Memory B cell (primary cell): ENCODE measurements at places on chromosomes 16 and 17.

DNA sequence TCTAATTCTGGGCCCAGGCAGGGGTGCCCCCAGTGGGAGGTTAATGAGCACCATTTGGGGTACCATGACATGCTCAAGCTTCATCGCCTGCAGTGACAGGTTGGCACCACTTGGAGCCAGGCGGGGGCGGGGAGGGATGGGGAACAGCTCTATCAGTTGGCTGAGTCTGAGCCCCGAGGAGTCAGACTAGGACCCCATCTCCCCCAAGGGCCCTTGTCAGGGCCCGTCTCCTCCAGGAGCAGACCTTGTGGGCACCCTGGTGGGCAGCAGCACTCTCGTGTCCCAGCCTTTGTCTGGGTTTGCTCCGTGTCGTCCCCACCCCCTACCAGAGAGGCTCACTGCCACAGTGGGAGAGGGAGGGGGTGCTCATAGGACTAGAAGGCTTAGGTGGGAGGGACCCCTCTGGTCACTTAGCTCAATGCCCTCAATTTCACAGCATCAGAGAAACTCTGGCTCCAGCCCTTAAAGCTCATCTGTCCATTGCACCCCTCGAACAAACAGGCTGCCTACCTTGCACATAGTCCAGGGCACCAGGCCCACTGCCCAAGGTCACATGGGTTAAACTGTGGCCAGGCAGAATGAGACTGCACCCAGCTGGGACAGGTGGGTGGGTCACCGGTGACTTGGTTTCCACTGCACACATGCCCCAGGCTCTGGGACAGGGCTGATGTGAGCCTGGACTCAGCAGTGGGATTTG lies 4.1 kb downstream of the PPP1R9B start:
- peak overlapping the region; percentile 97 for H3K4me3 ChIP-seq
- peaks cover 40% of the 10 kb centered on the region for H3K36me3 ChIP-seq
- no peaks in the 10 kb centered on the region for H3K27me3 ChIP-seq

DNA sequence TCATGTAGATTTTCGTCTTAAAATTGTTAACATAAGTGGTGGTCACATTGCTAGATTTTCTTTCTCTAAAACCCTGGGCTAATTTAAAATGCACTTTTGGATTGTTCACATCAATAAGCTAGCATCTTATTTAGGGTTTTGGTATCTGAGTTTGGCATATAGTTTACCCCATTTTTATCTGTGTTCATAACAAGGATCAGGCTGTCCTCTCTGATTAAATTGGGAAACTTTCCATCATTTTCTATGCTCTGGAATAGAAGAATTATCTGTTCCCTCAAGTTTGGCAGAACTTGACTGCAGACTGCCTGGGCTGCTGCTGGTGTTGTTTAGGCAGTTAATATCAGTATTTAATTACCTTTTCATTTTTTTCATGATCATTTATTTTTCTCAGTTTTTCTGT lies 1.8 kb downstream of the SPECC1 start:
- peaks cover 12% of the 10 kb centered on the region for H3K27me3 ChIP-seq
- no peaks in the 10 kb centered on the region for H3K36me3 ChIP-seq
- H3K4me3 ChIP-seq = peak overlapping the region; percentile 30
- H3K4me1 ChIP-seq = peaks cover 6% of the 10 kb centered on the region
- DNase-seq = no peak
- no peak overlapping the region for H3K27ac ChIP-seq

DNA sequence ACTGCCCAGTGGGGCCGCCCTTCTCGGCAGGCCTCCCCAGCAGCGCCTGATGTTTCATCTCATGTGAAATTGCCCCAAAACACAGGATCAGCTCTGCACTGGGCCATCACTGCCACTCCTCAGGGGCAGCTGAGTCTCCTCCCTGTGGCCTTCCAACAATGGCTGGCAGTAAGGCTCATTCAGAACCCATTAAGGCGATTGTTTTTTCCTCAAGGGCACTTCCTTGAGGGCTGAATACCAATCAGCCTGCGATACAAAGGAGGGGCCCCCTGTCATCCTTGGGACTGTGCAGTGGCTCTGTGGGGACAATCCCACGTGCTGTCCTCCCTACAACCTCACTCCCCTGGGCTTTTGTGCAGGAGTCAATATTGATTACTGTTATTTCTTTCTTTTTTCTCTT lies 47.5 kb downstream of the XYLT1 start:
- peaks cover 3% of the 10 kb centered on the region for H3K36me3 ChIP-seq
- DNase-seq = no peak
- peaks cover 17% of the 10 kb centered on the region for H3K4me1 ChIP-seq
- H3K4me3 ChIP-seq = no peak overlapping the region
- no peaks in the 10 kb centered on the region for H3K27me3 ChIP-seq
- no peak overlapping the region for H3K27ac ChIP-seq

DNA sequence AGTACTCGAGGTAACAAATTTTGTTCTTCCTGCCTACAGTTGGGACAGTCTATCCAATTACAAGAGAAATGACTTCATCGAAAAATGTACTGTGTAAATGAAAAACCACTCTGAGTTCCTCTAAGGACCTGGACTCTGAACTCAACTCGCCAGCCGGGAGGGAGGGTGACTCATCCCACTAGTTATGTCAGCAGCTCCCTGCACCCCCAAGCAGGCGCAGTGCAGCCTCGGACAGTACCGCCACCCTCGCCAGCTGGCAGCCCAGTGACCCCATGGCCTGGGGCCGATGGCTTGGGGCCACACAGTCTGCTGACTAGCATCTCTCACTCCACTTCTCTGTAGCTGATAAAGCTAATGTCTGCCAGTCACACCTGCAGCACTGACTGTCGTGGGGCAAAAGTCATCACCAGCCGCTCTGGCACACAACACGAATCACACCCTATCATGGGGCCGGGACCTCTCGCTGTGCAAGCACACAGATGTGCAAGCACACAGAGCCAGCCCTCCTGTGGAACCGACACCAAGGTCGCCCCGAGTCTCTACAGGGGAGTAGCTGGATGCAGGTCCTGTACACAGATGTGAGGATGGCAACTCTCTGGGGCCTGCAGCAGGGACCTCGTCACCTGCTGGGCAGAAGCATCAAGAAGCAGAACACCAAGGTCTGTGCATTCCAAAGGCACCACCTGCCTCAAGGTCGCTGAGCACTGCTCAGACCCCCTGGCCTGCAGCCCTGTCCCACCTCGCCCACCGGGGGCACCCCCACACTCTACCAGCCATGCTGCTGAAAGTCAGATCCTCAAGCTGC lies 5.7 kb downstream of the CSNK1D start:
- DNase-seq = no peak
- peaks cover 42% of the 10 kb centered on the region for H3K4me1 ChIP-seq
- H3K36me3 ChIP-seq = peaks cover 13% of the 10 kb centered on the region
- no peaks in the 10 kb centered on the region for H3K27me3 ChIP-seq
- H3K27ac ChIP-seq = peak overlapping the region; percentile 45

GRCh38 chr16:84524346-84524920 lies 20.0 kb upstream of the MEAK7 start:
- H3K27ac ChIP-seq = no peak overlapping the region
- H3K4me1 ChIP-seq = peaks cover 2% of the 10 kb centered on the region
- H3K27me3 ChIP-seq = no peaks in the 10 kb centered on the region
- DNase-seq = no peak

- H3K4me1 ChIP-seq = peaks cover 50% of the 10 kb centered on the region
- H3K27ac ChIP-seq = peak overlapping the region; percentile 56
- no peak overlapping the region for H3K4me3 ChIP-seq
- peaks cover 20% of the 10 kb centered on the region for H3K36me3 ChIP-seq
- no peak for DNase-seq
Observed at GRCh38 chr17:2085648-2085949, 30.7 kb downstream of the HIC1 start.

GRCh38 chr16:57051696-57052228 lies 40.6 kb upstream of the CPNE2 start:
- no peak overlapping the region for H3K4me3 ChIP-seq
- DNase-seq = no peak
- H3K4me1 ChIP-seq = peaks cover 19% of the 10 kb centered on the region
- H3K27ac ChIP-seq = peak overlapping the region; percentile 83
- no peaks in the 10 kb centered on the region for H3K27me3 ChIP-seq

GRCh38 chr16:27107185-27107592 lies 40.5 kb downstream of the C16orf82 start:
- H3K27me3 ChIP-seq = peaks cover 3% of the 10 kb centered on the region
- H3K4me1 ChIP-seq = peaks cover 11% of the 10 kb centered on the region
- no peak overlapping the region for H3K4me3 ChIP-seq
- H3K36me3 ChIP-seq = no peaks in the 10 kb centered on the region
- no peak overlapping the region for H3K27ac ChIP-seq
- DNase-seq = no peak

- H3K4me3 ChIP-seq = no peak overlapping the region
- DNase-seq = no peak
- H3K36me3 ChIP-seq = no peaks in the 10 kb centered on the region
- H3K4me1 ChIP-seq = no peaks in the 10 kb centered on the region
Observed at GRCh38 chr17:38341035-38341721, 2.6 kb downstream of the GPR179 start.

GRCh38 chr16:87918866-87919680 lies 17.3 kb downstream of the CA5A start:
- no peaks in the 10 kb centered on the region for H3K36me3 ChIP-seq
- H3K4me3 ChIP-seq = no peak overlapping the region
- DNase-seq = no peak
- H3K27ac ChIP-seq = no peak overlapping the region
- peaks cover 2% of the 10 kb centered on the region for H3K4me1 ChIP-seq

GRCh38 chr16:18948372-18949020 lies 22.3 kb upstream of the SMG1 start:
- H3K4me1 ChIP-seq = peaks cover 9% of the 10 kb centered on the region
- no peaks in the 10 kb centered on the region for H3K27me3 ChIP-seq

GRCh38 chr17:9473711-9474110 lies 101.9 kb downstream of the STX8 start:
- H3K4me1 ChIP-seq = peaks cover 11% of the 10 kb centered on the region
- no peaks in the 10 kb centered on the region for H3K27me3 ChIP-seq
- no peak for DNase-seq

DNA sequence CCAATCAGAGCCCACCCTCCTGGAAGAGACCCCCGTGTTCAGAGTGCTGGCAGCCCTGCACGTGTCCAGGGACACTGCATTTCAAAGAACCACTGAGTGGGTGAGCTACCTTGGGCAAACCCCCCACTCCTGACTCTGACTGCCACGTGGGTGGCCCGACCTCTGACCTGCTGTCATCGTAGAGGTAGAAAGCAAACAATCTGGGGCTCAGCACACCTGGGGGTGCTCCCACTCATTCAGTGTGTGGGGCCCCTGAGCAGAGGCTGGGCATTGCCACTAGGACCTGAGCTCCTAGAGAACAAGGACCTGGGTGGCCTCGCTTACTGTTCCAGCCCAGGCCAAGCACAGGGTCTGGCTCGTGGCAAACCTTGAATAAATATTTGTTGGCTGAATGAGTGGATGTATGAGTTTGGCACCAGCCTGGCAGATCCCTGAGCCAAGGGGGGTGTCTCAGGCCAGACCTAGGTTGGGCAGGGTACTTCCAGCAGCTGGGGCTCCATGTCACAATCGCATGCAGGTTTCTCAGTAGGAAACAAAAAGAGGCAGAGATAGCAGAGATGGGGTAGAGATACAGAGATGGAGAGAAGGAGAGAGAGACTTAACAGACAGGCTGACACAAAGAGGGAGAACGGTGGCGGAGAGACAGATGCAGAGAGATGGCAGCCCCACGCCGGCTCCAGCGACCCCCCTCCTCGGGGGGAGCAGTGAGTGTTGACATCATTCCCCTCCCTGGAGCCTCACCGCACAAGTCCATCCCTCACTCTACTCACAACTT lies 5.4 kb upstream of the DRC7 start:
- no peaks in the 10 kb centered on the region for H3K36me3 ChIP-seq
- DNase-seq = no peak
- H3K27me3 ChIP-seq = no peaks in the 10 kb centered on the region

DNA sequence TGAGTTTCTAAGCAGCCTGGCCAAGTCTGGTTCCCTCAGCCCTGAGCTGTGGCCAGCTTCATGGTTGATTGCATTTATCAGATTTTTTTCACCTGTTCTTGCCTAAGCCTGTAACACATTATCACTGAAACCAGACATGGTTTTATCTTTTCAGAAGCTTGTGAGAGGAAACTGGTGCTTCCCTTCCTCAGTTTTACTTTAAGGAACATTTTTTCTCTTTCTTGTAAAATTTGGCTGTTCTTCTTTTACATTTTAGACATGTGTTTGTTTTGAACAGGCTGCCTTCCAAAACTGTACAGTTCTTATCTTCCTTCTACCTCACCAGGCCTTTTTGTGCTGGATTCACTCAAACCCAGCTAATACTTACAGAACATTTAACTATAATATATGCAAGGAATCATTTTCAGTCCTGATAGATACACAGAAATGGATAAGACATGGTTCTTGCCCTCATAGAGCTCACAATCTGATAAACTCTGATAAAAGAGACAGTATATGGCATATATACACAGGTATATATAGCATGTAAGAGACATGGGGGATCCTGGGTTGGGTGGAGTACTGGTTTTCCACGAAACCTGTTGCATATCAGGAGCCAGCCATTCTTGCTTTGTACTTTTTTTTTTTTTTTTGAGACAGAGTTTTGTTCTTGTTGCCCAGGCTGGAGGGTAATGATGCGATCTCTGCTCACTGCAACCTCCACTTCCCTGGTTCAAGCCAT lies 44.5 kb downstream of the ZNRF1 start:
- no peak overlapping the region for H3K4me3 ChIP-seq
- H3K36me3 ChIP-seq = no peaks in the 10 kb centered on the region
- no peak overlapping the region for H3K27ac ChIP-seq
- no peak for DNase-seq

GRCh38 chr16:48507391-48507790 lies 102.6 kb downstream of the N4BP1 start:
- H3K36me3 ChIP-seq = peaks cover 2% of the 10 kb centered on the region
- no peak overlapping the region for H3K4me3 ChIP-seq
- H3K4me1 ChIP-seq = no peaks in the 10 kb centered on the region
- no peak overlapping the region for H3K27ac ChIP-seq
- no peak for DNase-seq

DNA sequence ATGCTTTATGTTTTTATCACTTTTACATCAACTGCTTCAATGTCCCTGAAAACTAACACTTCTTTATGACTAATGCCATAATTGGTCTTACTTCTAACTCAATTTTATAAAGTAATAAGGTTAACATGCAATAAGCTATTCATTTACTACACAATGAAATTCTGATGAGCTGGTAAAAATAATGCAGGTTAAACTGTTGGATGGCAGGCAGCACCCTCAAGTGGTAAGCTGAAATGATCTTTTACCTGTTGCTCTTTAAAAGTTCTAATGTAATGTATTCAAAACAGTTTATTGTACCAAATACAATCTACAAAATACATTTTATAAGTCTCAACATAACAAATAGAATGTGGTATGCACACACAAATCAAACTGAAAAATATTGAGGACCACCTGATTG lies 1280.3 kb downstream of the CDH8 start:
- H3K27me3 ChIP-seq = no peaks in the 10 kb centered on the region
- H3K4me1 ChIP-seq = no peaks in the 10 kb centered on the region
- no peak for DNase-seq
- no peaks in the 10 kb centered on the region for H3K36me3 ChIP-seq
- H3K27ac ChIP-seq = no peak overlapping the region

GRCh38 chr16:9322769-9323168 lies 231.3 kb downstream of the HAPSTR1 start:
- no peak overlapping the region for H3K27ac ChIP-seq
- H3K27me3 ChIP-seq = peaks cover 9% of the 10 kb centered on the region
- no peak for DNase-seq
- no peak overlapping the region for H3K4me3 ChIP-seq

GRCh38 chr17:78764871-78765270 lies 17.2 kb downstream of the CYTH1 start:
- no peaks in the 10 kb centered on the region for H3K27me3 ChIP-seq
- peak overlapping the region; percentile 0 for H3K4me3 ChIP-seq
- H3K4me1 ChIP-seq = peaks cover 26% of the 10 kb centered on the region
- H3K36me3 ChIP-seq = peaks cover 9% of the 10 kb centered on the region

- no peak for DNase-seq
- no peak overlapping the region for H3K4me3 ChIP-seq
- H3K27ac ChIP-seq = no peak overlapping the region
- H3K36me3 ChIP-seq = no peaks in the 10 kb centered on the region
- no peaks in the 10 kb centered on the region for H3K27me3 ChIP-seq
- no peaks in the 10 kb centered on the region for H3K4me1 ChIP-seq
Observed at GRCh38 chr16:61595605-61596004, 440.6 kb downstream of the CDH8 start.
